ENCODE measurements at places on chromosomes 2 and 18. TPM values are rescaled to one million over a fixed set of nuclear protein-coding genes. Genes with fewer than 3 reads are reported as not detected.

Gene MYO3B
- under 0.01 TPM for total RNA-seq

Gene MSTN
- total RNA-seq = not detected

Gene GALM
- 6.2 TPM for total RNA-seq

Gene FZD7
- 11.6 TPM for total RNA-seq

Gene RESP18
- not detected for total RNA-seq

Gene PLGLB2
- total RNA-seq = 0.54 TPM

Gene POMC
- total RNA-seq = 23.4 TPM

Gene LAMA3
- 2.4 TPM for total RNA-seq

Gene PJVK
- 0.81 TPM for total RNA-seq

Gene TNFAIP6
- total RNA-seq = 0.27 TPM

Gene MPP4
- total RNA-seq = under 0.01 TPM

Gene NT5C1B
- total RNA-seq = not detected

Gene SP140L
- 5.4 TPM for total RNA-seq

Gene EPHA4
- total RNA-seq = 0.27 TPM

Gene XIRP2
- total RNA-seq = 0.27 TPM

Gene ADD2
- 4.3 TPM for total RNA-seq

Gene ABCG8
- total RNA-seq = under 0.01 TPM

Gene FLACC1
- 0.27 TPM for total RNA-seq

Gene CAPN14
- total RNA-seq = 1.9 TPM

Gene ACMSD
- not detected for total RNA-seq

Gene MYO5B
- under 0.01 TPM for total RNA-seq

Gene RASGRP3
- 5.7 TPM for total RNA-seq

Gene MAP3K19
- total RNA-seq = under 0.01 TPM

Gene AQP12A
- total RNA-seq = not detected

Gene STPG4
- total RNA-seq = not detected

Gene NR4A2
- total RNA-seq = 6.7 TPM

Gene AGXT
- not detected for total RNA-seq

Gene MC5R
- total RNA-seq = not detected

Gene STON1
- 3.5 TPM for total RNA-seq

Gene FBXO36
- 1.9 TPM for total RNA-seq

Gene REEP1
- under 0.01 TPM for total RNA-seq

Gene EDAR
- under 0.01 TPM for total RNA-seq

Gene PLEK
- 48.2 TPM for total RNA-seq

Gene CIB4
- total RNA-seq = not detected

Gene ANKRD36B
- total RNA-seq = 37.2 TPM

Gene TUBA4B
- not detected for total RNA-seq

Gene UGT1A8
- total RNA-seq = under 0.01 TPM

Gene IL1F10
- not detected for total RNA-seq

Gene SERPINB8
- total RNA-seq = 3.8 TPM

Gene MYO1B
- 0.27 TPM for total RNA-seq

Gene VWA3B
- total RNA-seq = under 0.01 TPM

Gene CD28
- total RNA-seq = 0.27 TPM

Gene PKDCC
- 0.27 TPM for total RNA-seq

Gene LYPD6B
- total RNA-seq = 0.81 TPM

Gene CXCR4
- total RNA-seq = 150 TPM

Gene IL18RAP
- total RNA-seq = 0.27 TPM

Gene TP53I3
- total RNA-seq = 29.6 TPM

Gene HNRNPA3
- 23.7 TPM for total RNA-seq

Gene SCN9A
- total RNA-seq = 29.9 TPM

Gene GNLY
- 0.27 TPM for total RNA-seq
